ENCODE measurements at places on chromosomes 3 and 15. TPM values are rescaled to one million over a fixed set of nuclear protein-coding genes. Genes with fewer than 3 reads are reported as not detected.

DNA sequence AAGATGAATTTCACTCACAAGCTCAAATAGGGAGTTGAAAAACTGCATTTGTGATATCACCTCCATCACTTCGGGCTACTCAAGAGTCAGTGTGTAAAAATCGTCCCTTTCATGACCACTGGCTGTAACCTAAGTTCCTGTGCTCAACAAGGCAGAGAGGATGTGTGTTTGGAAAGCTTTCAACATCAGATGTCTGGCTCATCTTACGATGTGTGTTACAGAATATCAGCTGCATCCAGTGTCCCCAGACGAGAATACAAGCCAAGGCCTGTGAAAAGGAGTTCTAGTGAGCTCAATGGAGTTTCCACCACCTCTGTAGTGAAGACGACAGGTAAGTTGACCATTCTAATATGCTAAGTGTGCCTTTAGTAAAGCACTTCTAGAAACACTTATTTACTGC, 65.5 kb upstream of the ADAMTSL3 start:
- DNase-seq, result peak; percentile 11

DNA sequence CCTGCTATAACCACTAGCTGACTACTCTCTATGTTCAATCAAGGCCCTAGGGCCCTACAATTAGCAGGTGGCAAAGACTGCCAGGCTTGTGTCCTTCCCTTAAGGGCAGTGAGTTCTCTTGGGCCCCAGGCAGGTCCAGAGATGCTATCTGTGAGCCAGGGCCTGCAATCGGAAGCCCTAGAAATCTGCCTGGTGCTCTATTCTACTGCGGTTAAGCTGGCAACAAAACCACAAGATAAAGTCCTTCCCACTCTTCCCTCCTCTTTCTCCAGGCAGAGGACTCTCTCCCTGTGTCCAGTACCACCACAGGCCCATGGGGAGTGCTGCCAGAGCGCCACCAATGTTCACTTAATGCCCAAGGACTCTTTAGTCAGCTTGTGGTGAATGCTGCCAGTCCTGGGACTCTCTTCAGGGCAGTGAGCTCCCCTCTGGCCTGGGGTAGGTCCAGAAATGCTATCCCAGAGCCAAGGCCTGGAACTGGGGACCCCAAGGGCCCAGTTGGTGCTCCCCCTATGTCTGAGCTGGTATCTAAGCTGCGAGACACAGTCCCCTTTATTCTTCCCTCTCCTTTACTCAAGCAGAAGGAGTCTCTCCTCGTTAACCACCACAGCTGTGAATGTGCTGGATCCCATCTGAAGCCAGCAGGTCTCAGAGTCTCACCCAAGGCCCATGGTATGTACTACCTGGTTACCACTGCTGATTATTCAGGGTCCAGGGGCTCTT, 34.7 kb downstream of the XXYLT1 start:
- no peak for DNase-seq

GRCh38 chr3:113585720-113586119, 53.4 kb downstream of the SIDT1 start:
- no peak for DNase-seq

DNA sequence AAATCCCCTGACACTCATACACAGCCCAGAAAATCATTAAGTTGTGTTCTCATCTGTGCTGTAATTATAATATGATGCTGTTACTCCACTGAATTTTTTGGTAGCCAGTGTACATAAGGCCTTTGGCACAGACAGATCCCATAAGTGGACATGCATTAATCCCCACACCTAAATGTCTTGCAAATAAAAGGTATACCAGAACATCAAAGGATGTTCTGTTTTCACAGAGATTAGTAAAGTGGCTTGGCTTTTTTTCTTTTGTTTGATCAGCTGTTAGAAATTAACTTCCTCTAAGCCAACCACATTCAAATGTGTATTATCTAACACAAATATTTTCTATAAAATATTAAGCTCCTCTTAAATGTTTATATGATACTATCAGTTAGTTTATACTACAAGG, 2.7 kb downstream of the SST start:
- no peak for DNase-seq

DNA sequence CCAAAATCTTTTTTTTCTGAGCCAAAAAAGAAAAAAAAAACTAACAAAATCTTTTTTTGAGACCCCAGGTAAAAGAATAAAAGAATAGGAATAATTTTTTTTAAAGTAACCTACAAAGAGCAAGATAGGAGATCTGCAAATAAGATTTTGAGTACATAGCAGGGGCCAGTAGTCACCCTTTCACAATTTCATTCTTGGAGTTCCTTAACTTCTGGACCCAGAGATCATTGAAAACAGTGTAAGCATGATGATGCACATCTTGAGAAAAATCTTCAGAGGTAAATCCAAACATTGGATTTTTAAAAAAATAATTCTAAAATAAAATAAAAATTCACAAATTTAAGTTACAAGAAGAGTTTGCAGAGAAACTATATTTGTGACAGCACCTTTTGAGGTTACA, 18.8 kb downstream of the TFRC start:
- DNase-seq, result no peak

DNAH1 gene
- 1.5 TPM for total RNA-seq

ZBTB47 gene
- total RNA-seq, result 4.0 TPM

GRCh38 chr3:76570436-76571057, 469.4 kb upstream of the ROBO2 start:
- DNase-seq, result no peak

- DNase-seq, result no peak
Observed at GRCh38 chr3:11913316-11913715, 66.6 kb upstream of the TAMM41 start.

GRCh38 chr15:35722501-35722900, 176.5 kb upstream of the DPH6 start:
- DNase-seq, result no peak

DNA sequence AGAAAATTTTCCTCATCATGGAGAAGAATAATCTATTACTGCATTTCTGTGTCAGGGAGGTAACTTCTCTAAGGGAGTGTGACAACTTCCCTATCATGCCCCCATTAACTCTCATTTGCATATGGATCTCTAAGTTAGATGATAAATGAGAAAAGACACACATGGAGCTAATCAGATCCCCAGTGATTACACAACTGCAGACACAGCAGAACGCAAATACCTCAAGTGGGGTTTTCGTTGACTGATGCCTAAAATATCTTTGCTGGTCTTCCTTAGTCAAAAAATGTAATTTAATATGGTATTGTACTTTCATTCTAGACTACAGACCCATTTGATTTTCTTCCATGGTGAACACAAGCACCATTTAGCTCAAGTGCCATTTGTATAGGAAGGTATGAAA, 630.5 kb downstream of the TBL1XR1 start:
- no peak for DNase-seq

DNA sequence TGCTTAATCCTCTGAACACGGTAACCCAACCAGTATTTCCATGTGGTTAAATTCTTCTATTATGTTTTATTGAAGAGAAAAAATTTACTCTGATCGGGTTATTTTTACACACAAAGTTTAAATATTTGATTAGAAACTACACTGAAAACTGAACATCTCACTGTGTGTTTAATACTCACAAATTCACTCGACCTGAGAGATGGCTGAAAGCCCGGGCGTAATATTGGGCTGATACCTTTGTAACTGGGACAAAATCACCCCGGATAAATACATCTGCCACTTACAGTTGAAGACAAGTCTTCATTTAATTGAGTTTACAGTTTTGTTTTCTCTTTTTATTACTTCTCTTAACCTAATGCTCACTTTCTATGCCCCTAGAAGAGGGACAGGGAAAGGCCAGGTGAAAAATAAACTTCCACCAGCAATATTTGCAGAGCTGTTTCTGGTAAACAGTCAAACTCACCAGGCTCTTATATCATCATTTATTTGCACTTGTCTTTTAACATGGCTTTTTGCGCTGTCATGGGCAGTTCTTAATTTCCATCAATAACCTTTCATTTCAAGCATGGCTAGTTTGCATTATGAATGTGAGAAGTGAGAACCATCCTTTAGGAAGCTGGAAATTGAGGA, 145.6 kb upstream of the TMCO5A start:
- DNase-seq, result no peak

GRCh38 chr3:140768941-140769340, 91.1 kb downstream of the TRIM42 start:
- DNase-seq, result no peak

DNA sequence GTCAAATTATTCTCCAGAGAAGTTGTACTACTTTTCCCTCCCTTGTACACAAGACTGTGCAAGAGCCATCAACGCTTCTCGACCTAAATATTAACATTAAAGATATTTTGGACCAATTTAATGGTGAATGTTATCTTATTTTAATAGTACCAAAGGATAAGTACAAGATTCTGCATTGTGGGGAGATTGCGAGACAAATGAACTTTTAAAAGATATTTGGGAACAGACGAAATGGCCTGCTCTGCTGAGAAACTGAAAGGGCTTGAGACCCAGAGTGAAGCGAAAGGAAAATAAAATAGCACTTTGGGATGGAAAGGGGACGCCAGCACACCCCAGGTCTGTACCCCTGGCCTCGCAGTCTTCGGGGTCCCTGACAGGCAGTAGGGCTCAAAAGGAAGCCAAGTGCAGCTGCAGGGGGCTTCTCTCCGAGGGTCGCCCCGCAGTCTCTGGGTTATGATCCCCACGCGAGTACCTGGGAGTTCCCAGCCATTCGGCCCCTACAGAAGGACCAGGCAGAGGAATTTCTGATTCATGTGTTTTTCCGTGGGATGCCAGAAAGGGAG, 97.6 kb upstream of the VGLL3 start:
- no peak for DNase-seq

- no peak for DNase-seq
Observed at GRCh38 chr3:195312714-195313113, 41.8 kb upstream of the XXYLT1 start.

GRCh38 chr3:71225951-71226564, 357.5 kb downstream of the FOXP1 start:
- DNase-seq, result no peak

APBA2 gene
- 15.5 TPM for total RNA-seq

CLSTN2 gene
- total RNA-seq, result 0.52 TPM

DNA sequence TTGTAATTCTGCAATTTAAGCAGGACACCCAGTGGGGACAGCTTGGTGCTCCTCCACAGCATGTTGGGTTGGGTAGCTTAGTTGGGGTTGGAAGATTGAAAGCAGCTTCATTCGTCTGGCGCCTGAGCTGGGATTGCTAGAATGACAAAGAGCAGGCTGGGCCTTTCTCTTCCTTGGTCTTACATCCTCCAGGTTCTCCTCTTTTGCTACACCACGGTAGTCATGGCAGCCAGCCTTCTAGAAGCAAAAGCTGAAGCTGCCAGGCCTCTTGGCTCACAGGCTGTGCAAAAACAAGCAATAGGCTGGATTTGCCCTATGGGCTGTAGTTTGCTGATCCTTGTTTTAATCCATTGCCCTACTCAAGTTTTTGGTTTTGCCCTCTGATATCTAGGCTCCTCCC, 3.2 kb upstream of the ANXA2 start:
- no peak for DNase-seq

FILIP1L gene
- total RNA-seq, result 0.09 TPM

GRCh38 chr3:133280586-133280985, 119.3 kb upstream of the BFSP2 start:
- DNase-seq, result no peak

GRCh38 chr15:78944669-78945407, at the start of gene CTSH:
TSS of gene CTSH (minus strand) at chr15:78945046. CDS start at chr15:78944981, 65 bp downstream.
- peak; percentile 93 for DNase-seq

A4GNT gene
- total RNA-seq, result not detected

DNA sequence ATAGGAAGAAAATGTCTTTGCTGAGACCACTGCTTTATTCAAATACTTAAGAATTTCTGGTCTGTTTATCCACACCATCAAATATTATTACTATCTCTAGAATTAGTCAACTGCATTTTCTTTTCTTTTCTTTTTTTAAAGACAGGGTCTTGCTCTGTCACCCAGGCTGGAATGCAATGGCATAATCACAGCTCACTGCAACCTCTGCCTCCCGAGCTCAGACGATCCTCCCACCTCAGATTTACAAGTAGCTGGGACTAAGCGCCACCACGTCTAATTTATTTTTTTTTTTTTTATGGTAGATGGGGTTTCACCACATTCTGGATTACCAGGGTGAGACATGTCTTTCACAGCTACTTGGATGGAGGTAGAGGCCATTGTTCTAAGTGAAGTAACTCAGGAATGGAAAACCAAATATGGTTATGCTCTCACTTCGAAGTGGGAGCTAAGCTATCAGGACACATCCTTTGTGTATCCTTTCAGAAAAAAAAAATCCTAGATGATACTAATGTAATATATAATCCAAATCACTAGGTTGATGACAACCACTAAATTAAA, 52.8 kb downstream of the STAG1 start:
- no peak for DNase-seq

DNA sequence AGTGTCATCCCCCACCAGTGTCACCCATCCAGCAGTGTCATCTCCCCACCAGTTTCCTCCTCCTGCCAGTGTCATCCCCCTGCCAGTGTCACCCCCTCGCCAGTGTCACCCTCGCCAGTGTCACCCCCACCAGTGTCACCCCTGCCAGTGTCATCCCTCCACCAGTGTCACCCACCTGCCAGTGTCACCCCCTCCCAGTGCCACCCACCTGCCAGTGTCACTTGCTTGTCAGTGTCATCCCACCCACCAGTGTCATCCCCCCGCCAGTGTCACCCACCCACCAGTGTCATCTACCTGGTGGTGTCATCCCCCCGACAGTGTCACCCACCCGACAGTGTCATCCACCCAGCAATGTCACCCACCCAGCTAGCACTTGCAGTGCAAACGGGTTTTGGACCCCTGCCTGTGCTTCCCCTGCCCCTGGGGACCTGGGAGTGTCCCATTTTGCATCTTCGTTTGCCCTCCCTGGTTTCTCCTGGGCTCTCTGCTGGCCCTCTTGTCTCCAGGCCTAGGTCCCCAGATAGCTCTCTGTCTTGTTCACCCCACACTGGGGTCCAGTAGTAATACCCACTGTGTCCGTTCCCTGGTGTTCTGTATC, 99.8 kb upstream of the PRR20G start:
- DNase-seq, result no peak

- no peak for DNase-seq
Observed at GRCh38 chr3:44984335-44984734, 8.3 kb downstream of the EXOSC7 start.

PRSS50 gene
- total RNA-seq, result 0.47 TPM

ISLR gene
- 0.35 TPM for total RNA-seq

- no peak for DNase-seq
Observed at GRCh38 chr3:78633626-78634025, 1134.2 kb downstream of the ROBO1 start.

- no peak for DNase-seq
Observed at GRCh38 chr3:101932326-101933068, 83.2 kb downstream of the NFKBIZ start.

- DNase-seq, result peak; percentile 44
Observed at GRCh38 chr15:31365655-31366127, 39.1 kb downstream of the KLF13 start.

- no peak for DNase-seq
Observed at GRCh38 chr15:81326466-81327212, 2.7 kb upstream of the STARD5 start.

- no peak for DNase-seq
Observed at GRCh38 chr15:39508536-39508935, 72.3 kb upstream of the THBS1 start.

GRCh38 chr3:114566162-114566755, 272.4 kb downstream of the TIGIT start:
- DNase-seq, result no peak

CHL1 gene
- 0.33 TPM for total RNA-seq

CHDH gene
- 10.3 TPM for total RNA-seq

ZSCAN29 gene
- 38.6 TPM for total RNA-seq

- no peak for DNase-seq
Observed at GRCh38 chr15:45180201-45180600, 7.6 kb downstream of the SHF start.
